ENCODE measurements at places on chromosomes 1 and 21.

DNA sequence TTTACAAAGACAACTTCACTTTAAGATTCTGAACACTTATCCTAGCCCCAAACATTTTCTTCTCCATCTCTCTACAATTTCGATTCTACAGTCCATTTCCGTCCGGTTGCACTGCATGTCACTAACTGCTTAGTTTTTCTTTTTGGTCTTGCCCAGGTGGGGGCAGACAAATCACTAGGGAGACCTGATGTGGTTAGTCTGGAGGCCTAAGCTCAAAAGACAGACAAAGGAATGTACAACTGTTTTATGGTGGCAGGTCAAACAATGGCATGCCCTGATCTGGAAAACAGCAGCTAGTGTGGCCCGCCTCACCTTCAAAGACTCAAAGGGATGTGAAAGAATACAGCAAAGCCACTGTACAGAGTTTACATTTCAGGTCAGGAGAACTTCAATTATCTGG lies 3.8 kb downstream of the ETV3 start:
- DNase-seq: no peak

GRCh38 chr1:84582802-84583587 lies 8.8 kb upstream of the CTBS start:
- no peak for DNase-seq

GRCh38 chr1:244200596-244200995 lies 149.5 kb downstream of the ZBTB18 start:
- DNase-seq: no peak

DNA sequence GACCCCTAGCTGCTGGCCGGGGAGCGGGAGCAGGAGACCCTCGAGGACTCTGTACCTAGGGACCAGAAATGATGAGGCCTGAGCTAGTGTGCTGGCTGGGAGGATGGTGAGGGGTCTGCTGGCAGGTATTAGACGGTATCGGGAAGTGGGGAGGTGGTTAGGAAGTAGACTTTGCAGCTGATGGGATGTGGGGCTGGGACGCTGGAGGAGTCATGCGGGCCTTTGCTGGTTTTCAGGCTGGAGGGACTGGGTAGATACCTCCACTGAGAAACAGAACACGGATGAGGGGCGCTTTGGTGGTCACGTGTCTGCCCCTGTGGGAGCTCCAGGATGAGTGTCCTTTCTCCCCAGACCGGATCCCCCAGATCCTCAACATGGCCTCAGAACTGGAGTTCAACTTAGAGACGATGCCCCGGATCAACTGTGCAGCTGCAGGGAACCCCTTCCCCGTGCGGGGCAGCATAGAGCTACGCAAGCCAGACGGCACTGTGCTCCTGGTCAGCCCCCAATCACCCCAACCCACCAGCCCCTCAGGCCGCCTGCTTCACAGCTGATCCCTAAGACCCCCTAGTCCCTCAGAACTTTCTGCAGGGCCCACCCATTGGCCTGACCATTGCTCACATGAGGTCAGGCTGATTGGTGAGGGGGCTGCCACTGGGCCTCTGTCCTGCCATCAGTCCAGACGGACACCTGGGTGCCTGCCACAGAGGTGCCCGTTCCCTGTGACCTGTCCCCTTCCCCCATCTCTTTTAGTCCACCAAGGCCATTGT lies 8.0 kb downstream of the TIE1 start:
- DNase-seq: no peak

DNA sequence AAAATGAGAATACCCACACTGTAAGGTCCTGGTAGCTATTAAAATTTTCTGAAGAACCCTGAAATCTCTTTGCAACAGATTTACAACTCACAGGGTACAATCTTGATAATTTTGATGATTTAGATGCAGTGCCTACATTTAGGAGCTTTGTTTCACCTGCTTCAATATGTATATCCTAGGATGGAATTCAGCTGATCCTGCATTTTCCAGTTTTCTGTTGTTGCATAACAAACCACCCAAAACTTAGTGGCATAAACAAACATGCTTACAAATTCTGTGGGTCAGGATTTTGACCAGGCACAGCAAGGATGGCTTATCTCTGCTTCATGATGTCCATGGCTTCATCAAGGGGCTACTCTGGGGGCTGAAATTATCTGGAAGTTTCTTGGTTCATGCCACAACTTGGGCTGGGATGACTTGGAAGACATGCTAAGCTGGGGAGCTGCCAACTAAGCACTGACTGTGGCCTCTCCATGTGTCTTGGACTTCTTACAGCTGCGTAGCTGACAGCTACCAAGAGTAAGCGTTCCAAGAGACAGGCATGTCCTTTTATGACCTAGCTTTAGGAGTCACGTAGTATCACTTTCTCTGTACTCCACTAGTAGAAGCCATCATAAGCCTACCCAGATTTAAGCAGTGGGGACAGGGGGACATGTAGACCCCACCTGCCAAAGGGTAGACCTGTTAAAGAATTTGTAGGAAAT lies 108.5 kb downstream of the CACHD1 start:
- DNase-seq: no peak

GRCh38 chr1:170461762-170462384 lies 70.1 kb upstream of the GORAB start:
- no peak for DNase-seq

DNA sequence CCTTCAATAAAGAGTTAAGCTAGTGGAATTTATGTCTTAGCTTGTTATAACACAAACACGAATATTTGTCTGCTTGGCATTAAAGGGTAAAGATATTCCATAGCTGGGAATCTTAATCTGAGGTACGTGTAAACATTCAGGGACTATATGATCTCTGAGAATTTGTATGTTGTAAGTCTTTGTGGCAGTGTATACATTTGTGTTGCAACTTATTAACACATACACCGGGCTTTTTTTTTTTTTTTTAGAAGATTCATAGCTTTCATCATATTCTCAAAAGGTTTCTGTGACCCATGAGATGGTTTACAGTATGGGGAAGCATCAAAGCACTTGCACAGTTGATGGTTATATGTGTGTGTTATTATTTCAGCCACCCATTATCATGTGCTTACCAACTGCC lies 3.0 kb downstream of the GGPS1 start:
- DNase-seq: no peak

GRCh38 chr1:210728437-210729149 lies 399.9 kb downstream of the HHAT start:
- no peak for DNase-seq

DNA sequence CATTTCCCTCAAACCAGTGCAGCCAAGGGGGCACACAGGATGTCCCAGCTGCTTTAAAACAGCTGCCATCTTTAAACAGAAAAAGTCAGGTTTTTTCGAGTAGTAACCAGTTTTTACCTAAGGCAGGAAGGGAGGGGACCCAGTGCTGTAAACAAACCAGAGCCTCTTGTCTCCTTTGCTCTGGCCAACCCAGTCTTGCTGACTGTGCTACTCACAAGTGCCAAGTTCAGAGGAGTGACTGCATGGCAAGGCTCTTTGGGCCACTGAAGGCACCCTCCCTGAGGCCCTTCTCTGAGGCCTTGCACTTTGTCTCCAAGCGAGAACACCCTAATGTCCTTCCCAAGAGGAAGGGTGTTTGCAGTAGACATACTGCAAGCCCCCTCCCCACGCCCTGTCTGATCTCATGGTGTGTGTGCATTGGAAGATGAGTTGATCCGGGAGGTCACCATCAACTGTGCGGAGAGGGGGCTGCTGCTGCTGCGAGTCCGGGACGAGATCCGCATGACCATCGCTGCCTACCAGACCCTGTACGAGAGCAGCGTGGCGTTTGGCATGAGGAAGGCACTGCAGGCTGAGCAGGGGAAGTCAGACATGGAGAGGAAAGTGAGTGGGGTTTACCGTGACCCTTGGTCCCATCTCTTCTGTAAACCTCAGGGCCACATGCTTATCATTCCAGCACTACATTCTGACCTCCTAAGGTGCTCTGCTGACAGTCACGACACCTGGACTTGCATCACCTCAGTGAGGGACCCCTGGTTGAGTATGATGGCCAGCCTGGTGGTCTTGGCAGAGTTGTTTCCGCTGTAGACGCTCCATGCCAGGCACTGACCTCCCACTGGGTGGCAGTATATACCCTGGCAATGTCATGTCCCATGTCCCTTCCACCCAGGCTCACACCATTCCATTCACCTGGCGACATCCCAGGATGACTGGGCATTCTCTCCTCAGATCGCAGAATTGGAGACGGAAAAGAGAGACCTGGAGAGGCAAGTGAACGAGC lies 4.7 kb downstream of the DNALI1 start:
- no peak for DNase-seq

DNA sequence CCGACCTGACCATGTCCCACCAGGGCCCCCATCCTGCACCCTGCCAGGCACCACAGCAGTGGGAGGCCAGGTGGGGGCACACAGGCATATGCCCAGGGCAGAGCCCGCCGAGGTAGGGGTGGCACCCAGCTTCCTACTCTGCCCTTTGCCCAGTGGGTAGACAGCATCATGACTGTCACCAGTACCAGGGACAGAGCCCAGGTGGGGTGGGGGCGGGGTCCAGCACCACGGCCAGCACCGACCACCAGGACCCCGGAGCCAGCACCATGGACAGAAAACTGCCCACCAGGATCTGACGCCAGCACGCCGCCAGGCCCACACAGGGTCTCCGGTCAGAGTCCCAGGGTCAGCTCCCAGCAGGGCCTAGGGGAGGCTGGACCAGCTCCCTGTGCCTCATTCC lies 3.8 kb downstream of the TAS1R3 start:
- no peak for DNase-seq

GRCh38 chr1:41838266-41838665 lies 80.5 kb downstream of the HIVEP3 start:
- no peak for DNase-seq

- peak; percentile 66 for DNase-seq
These were observed 30.2 kb downstream of the LPAR3 start for GRCh38 chr1:84862810-84863251.

GRCh38 chr1:35715568-35716002 lies 3.1 kb downstream of the C1orf216 start:
- peak; percentile 69 for DNase-seq

- DNase-seq: no peak
These were observed 166.8 kb upstream of the IVNS1ABP start for GRCh38 chr1:185483664-185484450.

- no peak for DNase-seq
These were observed 252.7 kb downstream of the LRRC40 start for GRCh38 chr1:69952676-69953075.

DNA sequence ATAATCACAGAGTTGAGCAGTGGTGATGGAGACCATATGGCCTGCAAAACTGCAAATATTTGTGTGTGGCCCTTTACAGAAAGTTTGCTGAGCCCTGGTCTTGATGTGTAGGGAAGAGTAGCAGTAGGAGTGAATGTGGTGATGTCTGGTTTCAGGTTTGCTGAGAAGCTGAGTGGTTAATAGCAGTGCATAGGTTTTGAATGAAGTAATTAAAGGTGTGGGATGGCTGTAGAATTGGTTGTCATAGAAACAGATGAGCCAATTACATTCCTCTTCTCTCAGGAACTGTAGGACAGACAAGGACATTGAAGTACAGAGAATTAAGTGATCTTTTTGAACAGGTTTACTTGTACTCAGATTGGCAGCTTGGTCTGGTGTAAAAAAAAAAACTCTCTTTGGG lies 37.4 kb downstream of the PRDM2 start:
- DNase-seq: no peak

- no peak for DNase-seq
These were observed 55.9 kb upstream of the PTGFRN start for GRCh38 chr1:116853680-116854402.

- DNase-seq: no peak
These were observed 20.4 kb downstream of the CSDE1 start for GRCh38 chr1:114737314-114737849.

DNA sequence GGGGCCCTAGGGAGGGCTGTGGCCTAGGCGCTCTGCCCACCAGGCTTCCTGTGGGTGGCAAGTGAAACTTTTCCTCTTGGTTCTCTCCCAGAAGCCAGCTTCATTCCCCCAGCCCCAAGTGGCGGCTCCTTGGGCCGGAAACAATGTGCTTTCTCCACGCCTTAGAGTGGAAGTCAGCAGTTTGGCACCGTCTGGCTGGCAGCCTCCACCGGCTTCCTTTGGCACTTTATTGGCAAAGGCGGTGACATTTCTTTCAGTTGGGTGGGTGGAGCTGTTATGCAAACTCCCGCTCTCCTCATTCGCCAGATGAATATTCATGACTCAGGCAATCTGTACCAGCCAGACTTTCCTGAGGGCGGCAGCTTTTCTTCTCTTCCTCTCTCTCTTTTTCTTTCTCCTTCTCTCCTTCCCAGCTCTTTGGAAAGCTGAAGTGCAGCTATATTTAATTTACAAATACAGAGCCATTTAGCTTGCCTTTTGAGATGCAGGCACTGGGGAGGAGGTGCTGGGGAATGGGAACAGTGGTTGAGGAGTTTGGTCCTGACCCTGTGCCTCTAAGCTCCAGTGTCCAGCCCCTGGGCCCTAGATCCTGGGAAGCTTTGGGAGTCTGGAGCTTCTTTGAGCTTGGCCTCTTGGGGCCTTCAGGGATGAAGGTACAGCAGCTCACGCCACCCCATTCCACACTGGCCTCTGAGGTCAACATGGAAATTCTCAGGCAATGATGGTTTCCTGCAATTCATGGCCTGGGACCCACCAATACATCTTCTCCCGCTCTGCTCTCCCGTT lies 67.8 kb upstream of the POU3F1 start:
- DNase-seq: no peak

DNA sequence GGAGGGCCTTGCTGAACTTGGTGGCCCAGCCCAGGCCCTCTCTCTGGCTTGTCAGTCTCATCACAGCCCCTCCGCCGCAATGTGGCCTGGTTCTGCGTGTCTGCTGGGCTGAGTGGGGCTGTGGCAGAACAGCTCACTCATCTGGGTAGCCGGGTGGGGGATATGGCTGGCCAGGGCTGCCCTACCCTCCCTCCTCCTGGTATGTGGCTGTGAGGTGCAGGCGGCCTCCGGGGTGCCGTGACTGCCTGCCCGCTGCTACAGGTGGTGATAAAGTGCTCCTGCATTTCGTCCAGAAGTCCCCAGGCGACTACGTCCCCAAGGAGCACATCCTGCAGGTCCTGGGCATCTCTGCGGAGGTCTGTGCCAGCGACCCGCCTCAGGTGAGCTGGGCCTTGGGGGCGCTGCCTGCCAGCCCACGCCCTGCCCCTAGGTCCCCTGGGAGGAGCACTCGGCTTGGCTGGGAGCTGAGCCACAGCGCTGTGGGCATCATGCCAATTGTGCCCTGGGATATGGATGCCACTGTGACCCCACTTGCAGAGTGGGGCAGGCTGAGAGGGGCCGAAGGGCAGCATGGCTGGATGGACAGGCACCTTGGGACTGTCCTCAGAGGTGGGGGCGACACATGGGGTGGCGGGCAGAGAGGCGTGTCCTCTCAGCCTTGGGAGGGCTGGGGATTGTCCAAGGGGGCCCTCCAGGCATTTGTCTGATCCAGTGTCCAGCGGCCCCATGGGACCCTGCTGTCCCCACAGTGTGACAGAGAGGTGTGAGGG lies 2.3 kb downstream of the PRXL2B start:
- DNase-seq: no peak

DNA sequence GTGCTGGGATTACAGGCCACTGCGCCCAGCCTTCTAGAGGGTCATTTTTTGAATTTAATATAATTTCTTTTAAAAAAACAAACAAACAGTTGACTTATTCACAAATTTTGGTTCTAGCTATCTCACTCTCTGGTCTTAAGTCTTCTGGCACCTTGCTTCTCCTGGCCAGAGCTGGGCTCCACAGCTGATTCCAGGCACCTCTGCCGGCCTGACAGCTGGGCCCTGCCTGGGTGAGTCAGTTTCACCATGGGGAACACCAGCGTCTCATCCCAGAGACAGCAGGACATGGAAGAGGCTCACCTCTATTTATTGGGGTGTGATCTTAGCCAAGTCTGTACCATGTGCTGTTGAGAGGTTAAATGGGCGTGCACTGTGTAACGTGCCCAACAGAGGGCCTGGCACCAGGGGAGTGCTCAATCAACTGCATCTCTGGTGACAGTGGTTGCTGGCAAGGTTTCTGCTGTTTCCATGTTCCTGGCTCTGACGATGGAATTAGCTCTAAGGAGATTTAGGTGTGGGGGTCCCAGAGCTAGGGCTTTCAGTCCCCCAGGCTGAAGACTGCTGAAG lies 956 bp downstream of the CPLANE2 start:
- no peak for DNase-seq
